Right atrium auricular region (tissue), 2 donors: ENCODE measurements at places on chromosomes 2 and 18. TPM values are rescaled to one million over a fixed set of nuclear protein-coding genes. Genes with fewer than 3 reads are reported as not detected.

The STK39 gene
- total RNA-seq = 6.0 TPM

The DSC1 gene
- 54.0 TPM for total RNA-seq

The FEV gene
- total RNA-seq = not detected

The CFAP221 gene
- total RNA-seq = 0.44 TPM

The CDH20 gene
- total RNA-seq = 0.41 TPM

The TCF7L1 gene
- 4.0 TPM for total RNA-seq

The DES gene
- 13,654 TPM for total RNA-seq

The SKA1 gene
- not detected for total RNA-seq

The CTAGE1 gene
- 0.08 TPM for total RNA-seq

The ACMSD gene
- total RNA-seq = not detected

The RAPH1 gene
- 17.4 TPM for total RNA-seq

The ATF2 gene
- 28.1 TPM for total RNA-seq

The ZNF512 gene
- total RNA-seq = 21.3 TPM

The HNMT gene
- 10.5 TPM for total RNA-seq

The AQP12A gene
- not detected for total RNA-seq

The PARD6G gene
- total RNA-seq = 2.8 TPM

The DYNAP gene
- total RNA-seq = not detected

The KCNS3 gene
- total RNA-seq = 13.7 TPM

The KLF11 gene
- 18.8 TPM for total RNA-seq

The ANKRD53 gene
- total RNA-seq = 0.78 TPM

The C2orf81 gene
- total RNA-seq = 0.94 TPM

The BCL2 gene
- total RNA-seq = 8.0 TPM

The FBXO15 gene
- not detected for total RNA-seq

The CYTIP gene
- 4.8 TPM for total RNA-seq

The ZNF892 gene
- total RNA-seq = 2.2 TPM

The RBM43 gene
- total RNA-seq = 1.6 TPM

The POTEE gene
- not detected for total RNA-seq

The CIB4 gene
- total RNA-seq = not detected

The DTNA gene
- 197 TPM for total RNA-seq
